ENCODE measurements at places on chromosomes 6 and 20. TPM values are rescaled to one million over a fixed set of nuclear protein-coding genes. Genes with fewer than 3 reads are reported as not detected.

DNA sequence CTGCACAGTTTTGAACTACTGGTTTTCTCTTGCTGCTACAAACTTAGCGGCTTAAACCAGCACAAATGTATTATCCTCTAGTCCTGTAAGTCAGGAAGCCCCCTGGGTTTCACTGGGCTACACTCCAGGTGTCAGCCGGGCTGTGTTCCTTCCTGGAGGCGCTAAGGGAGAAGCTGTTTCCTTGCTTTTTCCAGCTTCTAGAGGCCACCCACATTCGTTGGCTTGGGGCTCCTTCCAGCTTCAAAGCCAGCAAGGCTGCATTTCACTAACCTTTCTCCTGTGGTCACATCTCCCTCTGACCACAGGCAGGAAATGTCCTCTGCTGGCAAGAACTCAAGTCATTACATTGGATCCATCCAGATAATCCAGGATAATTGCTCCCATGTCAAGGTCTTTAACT is 350.6 kb upstream of the PLCB4 start:
- no peak for DNase-seq

Gene GPR63
- 6.9 TPM for total RNA-seq

Gene TSPO2
- not detected for total RNA-seq

- no peak for DNase-seq
Measured at GRCh38 chr6:157070403-157071107, 252.8 kb downstream of the TMEM242 start.

GRCh38 chr6:73696966-73697655 is 1.1 kb downstream of the CD109 start:
- DNase-seq: no peak

DNA sequence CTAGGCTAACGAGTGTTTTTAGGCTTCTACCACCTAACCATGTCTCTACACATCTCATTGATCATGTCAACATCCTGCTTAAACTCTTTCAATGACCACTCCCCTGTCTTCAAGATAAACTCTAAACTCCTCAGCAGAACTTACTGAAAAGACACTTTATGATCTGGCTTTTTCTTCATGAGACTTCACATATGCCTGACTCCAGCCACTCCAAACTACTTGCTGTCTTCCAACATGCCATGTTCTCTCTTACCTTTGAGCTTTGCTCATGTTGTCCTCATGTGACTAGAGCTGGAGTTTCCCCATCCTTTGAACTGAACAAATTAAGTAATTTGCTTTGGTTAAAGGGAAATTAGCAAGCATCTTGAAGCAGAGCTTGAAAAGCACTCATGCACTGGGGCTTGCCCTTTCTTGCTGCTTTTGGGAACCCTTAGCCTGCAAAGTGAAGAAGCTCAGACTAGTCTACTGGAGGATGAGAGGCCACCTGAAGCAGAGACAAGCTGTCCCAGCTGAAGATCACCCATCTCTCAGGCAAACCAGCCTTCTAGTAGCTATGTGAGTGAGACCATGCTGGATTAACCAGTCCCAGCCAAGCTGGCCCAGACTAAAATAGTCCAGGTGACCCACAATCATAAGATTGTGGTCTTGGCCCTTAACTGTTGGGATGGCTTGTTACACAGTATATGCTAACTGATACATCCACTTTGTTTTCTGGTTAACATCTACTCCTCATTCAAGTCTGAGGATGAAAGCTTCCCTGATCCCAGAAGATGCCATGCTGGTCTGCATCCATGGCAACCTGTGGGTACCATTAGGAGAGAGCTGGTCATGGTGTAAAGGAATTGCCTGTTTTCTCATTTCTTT is 235.8 kb downstream of the GMPR start:
- DNase-seq: no peak

GRCh38 chr20:20103486-20103885 is 51.2 kb downstream of the CFAP61 start:
- DNase-seq: no peak

DNA sequence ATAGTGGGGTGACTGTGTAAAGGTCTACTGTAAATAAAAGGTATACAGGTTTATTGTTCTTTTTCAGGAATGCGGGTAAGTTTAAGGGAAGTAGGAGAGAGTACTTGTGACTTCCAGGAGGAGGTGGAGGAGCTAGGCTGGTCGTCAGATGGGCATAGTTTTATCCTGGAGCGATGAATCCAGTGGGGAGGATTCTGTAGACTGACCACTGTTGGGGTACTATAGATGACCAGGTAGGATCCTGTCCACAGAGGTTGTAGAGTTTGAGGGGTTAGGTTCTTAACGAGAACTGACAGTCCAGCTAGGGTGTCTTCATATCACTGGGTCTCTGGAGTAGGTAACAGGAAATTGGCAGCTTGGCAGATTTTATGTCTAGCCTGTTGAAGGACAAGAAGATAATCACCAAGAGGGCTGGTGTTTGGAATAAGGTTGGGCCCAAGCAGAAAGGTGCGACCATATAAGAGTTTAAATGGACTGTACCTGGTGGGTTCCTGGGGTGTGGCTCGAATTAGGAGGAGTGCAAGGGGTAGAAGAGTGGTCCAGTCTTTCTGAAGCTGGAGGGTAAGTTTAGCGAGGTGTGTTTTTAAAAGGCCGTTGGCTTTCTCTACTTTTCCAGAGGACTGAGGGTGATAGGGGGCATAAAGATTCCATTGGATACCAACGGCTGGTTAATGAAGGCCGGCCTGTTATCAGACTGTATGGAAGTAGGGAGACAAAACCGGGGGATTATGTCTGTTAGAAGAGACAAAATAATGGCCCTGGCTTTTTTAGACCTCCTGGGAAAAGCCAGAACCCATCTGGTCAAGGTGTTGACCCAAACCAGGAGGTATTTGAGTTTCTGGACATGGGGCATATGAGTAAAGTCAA is 751.3 kb upstream of the ADGRB3 start:
- DNase-seq: no peak

Gene HLA-DRA
- 3.7 TPM for total RNA-seq

DNA sequence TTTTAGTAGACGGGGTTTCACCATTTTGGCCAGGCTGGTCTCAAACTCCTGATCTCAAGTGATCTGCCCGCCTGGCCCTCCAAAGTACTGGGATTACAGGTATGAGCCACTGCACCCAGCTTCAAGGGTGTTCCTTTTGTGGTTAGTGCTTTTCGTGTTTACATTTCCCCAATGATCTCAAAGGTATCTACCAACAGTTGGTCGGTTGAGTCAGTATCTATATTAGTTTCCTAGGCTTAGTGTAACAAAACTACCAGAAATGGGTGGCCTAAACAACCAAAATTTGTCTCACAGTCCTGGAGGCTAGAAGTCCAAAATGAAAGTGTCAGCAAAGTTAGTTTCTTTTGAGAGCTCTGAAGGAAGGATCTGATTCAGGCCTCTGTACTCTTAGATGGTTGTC is 30.1 kb downstream of the CASP8AP2 start:
- DNase-seq: no peak

- no peak for DNase-seq
Measured at GRCh38 chr6:125252891-125253290, 48.9 kb downstream of the HDDC2 start.

GRCh38 chr20:56750430-56750829 is 121.3 kb downstream of the TFAP2C start:
- DNase-seq: no peak

DNA sequence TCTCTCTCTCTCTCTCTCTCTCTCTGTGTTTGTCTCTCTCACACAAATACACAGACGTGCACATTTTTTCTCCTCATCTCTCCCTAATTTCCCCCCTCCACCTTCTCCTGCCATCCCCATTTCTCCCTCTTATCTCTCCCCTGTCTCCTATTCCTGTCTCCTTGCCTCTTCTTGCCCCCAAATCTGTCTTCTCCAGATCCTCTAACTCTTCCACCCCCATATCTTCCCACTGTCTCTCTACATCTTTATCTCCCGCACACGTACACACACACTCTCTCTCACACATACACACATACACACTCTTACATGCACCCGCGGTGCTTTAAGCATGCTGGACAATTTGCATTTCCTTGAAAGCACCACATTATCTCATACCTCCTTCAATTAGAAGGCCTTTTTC is 15.9 kb downstream of the KIZ start:
- DNase-seq: no peak

GRCh38 chr6:43706788-43707187 is 19.2 kb upstream of the MRPS18A start:
- no peak for DNase-seq

GRCh38 chr6:108102965-108103364 is 28.4 kb upstream of the OSTM1 start:
- DNase-seq: no peak

DNA sequence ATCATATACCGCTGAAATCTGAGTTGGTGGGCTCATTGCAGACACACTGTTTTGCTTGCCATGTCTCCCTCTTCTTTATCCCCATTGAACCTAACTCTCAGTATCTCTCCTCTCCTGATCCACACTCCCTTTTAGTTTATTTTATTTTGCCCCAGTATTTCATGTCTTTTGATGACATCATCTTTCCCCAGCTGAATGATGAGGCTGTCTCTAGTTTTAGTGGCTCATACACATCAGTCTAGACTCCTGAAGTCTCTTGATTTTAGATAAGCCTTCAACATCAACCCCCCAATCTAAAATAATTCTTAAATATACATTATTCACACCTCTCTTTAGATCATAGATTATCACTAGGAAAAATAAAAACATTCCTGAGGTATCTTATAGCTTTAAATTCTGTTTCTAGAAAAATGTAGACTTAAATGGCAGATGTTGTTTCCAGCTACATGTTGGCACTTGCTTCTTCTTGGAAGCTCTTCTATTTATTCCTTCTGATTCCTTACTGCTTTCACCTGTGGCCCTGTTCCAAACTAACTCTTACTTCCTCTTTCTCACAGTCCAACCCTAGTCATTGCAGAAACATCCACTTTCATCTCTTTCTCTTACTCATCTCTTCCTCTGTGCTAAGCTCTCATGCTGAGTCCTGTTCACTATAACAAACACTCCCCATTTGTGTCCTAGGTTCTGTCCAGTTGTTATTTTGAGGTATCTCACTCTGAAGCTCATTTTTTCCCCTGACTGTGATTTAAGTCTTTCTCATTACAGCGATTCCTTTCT is 191.9 kb upstream of the SLC35B3 start:
- DNase-seq: peak; percentile 13

Gene HLA-F
- 7.8 TPM for total RNA-seq

DNA sequence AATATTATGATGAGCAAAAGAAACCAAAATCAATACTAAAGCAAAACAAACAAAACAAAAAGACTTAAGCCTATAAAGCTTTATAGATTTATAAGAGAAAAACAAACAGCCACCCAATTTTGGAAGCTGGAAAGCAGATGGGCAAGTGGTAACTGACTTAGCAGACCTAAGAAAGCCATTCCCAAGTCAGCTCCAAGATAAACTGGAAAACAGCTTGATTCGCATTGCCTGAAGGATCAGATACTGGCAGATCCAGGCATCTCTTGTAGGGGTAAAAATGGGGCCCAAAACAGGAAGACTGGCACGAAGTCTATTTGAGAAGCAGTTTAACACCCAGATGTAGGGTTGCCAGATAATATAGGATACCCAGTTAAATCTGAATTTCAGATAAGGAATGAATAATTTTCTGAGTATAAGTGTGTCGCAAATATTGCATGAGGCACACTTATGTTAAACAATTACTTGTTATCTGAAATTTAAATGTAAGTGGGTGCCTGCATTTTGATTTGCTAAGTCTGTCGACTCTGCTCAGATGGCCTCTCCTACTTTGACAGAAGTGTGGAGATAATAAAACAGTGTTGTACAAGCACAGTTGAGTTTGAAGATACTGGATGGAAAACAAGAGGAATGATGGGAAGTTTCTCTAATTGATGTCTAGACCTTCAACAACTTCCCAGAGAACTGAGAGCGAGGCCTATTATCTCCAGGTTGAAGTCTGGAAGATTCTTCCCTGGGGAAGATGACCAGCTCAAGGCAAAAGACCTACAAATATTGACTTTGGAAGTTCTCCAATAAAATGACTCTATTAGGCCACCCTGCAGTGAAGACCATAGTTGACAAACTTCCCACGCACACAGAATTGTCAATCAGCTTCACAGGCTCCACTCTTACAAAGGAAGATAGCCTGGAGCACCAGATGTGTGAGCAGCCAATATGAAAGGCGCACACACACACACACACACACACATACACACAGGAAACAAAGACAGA is 113.4 kb downstream of the FAM50B start:
- DNase-seq: no peak

GRCh38 chr6:135093578-135093977 is 39.0 kb upstream of the HBS1L start:
- no peak for DNase-seq

DNA sequence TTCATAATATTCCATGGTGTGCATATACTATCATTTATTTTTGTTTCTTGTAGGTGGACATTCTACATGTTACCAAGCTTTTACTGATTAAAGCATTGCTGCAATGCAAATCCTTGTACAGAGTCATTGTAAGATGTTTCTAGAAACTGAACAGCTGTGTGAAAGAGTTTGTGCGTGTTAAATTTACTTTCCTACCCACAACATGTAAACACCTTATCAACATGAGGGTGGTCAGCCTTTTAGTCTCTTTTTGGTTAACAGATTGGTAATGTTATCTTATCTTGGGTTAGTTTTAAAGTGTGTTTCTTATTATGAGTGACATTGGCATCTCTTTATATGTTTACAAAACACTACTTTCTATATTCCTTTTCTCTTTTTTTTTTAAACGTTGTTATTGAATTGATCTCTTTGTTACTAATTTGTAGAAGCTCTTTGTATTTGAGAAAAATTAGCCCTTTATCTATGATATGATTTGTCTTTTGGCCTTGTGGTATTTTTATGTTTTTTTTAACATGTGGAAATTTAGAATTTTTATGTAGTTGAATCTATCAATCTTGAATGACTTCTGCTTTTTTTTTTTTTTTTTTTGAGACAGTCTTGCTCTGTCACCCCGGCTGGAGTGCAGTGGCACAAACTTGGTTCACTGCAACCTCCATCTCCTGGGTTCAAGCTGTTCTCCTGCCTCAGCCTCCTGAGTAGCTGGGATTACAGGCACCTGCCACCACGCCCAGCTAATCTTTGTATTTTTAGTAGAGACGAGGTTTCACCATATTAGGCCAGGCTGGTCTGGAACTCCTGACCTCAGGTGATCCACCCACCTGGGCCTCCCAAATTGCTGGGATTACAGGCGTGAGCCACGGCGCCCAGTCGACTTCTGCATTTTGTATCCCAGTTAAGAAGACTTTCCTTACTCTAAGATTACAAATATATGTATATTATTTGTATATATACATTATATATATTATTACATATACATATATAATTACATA is 112.1 kb downstream of the TCP11 start:
- DNase-seq: no peak

GRCh38 chr6:80771941-80772340 is 665.5 kb downstream of the BCKDHB start:
- DNase-seq: peak; percentile 44

DNA sequence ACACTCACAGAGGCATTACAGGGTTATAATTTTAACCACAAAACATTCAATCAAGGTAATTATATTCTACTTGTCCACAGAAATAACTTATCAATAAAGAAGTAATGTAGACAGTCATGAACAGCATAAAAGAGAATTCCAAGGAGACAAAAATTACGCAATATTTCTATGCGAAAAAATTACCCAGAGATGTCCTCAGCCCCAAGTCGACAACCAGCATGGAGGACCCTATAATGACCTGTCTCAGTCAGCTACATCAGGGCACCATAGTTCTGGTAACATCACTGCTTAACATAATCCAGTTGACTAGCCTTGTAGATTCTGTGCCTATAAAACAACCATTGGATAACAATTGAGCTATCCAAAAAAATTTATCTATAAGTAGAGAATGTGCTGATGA is 579.8 kb downstream of the PRKN start:
- no peak for DNase-seq
